ENCODE measurements at places on chromosomes 11 and 22.

DNA sequence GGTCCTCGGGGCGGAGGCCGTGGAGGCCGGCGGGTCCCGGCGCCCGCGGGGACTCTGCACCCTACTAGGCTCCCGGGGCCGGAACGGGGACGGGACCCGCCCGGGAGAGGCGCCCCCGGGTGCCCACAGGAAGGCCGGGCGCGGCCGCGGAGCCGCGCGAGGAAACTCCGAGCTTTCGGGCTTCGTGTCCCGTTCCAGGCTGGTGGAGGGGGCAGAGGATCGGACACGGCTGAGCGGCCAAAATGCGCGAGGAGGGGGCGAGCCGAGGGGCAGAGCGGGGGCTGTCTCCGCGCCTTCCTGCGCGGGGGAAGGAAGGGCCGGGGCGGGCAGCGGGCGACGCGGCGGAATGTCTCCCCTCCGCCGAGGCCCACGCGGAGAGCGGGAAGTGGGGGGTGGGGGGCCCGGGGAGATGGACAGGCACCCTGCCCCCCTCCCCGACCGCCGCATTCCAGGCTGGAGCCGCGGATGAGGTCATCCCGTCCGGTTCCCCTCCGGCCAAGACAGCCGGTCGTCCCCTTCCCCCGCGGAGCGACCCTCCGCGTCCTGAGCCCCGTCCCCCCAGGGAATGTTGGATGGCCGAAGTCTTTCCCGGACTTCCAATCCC, 430 bp downstream of the CDC42EP1 start:
- no peak for DNase-seq

DNA sequence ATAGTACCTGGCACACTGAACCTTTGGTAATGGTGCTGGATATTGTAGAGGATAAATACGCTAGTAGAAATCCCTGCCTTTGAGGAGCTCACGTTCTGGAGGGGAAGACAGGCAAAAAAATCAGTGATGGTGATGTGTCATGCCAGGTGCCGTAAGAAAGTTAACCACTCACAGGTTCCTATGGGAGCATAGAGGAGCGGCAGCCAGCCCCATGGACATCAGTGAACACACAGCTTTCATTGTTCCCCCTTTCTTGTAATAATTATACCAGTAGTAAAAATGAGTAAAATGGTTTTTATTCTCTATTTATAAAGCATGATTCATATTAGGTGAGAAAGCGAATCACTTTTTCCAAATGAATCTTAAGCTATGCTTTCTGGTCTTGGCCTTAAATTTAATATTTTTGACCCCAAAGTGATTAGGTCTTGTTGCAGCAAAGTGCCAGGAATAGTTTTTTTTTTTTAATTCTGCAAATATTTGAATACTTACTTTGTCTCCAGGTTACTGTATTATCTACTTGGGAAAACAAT, 57.9 kb downstream of the UVRAG start:
- DNase-seq, result no peak

DNA sequence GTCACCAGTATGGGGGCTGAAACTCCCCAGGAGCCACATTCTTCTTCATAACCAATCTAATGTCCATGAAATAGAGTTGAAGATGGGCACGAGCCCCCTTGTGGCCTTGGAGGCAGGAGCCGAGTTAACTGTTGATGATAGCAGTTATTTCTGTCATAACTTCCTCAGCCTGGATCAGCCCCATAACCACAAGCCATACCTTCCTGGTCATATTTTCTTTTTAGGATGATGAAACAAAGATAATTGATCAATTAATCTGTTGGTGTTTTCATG, 65.0 kb upstream of the TTC12 start:
- no peak for DNase-seq

GRCh38 chr11:79185351-79185750, 255.5 kb downstream of the TENM4 start:
- DNase-seq, result no peak

GRCh38 chr11:132125988-132126871, 755.8 kb downstream of the NTM start:
- no peak for DNase-seq

- DNase-seq, result no peak
Observed at GRCh38 chr11:17846852-17847453, 112.4 kb downstream of the KCNC1 start.

Measured in stimulated activated CD8-positive, alpha-beta memory T cell treated with anti-CD3 and anti-CD28 coated beads, Interleukin-2, amount 100 ng/mL, for 48 hours (primary cell).